CD4-positive, alpha-beta T cell (primary cell): ENCODE measurements at places on chromosomes 2 and 18. TPM values are rescaled to one million over a fixed set of nuclear protein-coding genes. Genes with fewer than 3 reads are reported as not detected.

- DNase-seq = no peak
Measured at GRCh38 chr2:11967946-11968465, 221.6 kb downstream of the LPIN1 start.

The ANKRD36B gene
- 48.5 TPM for total RNA-seq

DNA sequence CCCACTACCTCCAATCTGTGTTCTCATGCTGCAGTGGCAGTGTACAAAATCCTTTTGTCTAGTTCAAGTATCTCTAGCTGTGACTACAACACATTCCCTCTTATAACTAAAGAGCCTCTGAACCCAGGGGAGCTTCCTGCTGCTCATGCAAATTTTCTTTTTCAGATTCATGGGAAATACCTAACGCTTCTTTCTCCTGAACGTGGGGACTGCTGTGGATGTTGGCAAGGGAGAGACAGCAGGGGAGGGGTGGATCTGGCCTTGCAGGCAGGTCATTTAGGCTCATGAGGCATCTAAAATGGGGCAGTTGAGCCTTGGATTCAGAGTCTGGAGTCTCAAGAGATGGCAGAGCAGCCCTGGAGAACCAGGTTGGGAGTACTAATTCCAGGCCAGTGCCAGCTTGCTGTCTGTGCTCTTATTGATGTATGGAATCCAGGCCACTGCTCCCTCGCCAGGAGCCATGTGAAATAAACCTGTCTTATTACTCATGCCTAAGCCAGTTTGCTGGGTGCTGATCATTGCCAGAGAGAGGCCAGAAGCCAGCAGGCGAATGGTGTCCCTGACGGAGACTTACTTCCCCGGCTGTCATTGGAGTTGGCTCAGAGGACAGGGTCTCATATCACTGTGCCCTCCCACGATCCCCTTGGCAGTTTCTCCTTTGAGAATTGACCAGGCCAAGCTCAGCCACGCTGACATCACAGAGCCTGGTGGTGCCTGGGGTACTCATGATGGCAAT, 29.2 kb upstream of the TNP1 start:
- DNase-seq = no peak

DNA sequence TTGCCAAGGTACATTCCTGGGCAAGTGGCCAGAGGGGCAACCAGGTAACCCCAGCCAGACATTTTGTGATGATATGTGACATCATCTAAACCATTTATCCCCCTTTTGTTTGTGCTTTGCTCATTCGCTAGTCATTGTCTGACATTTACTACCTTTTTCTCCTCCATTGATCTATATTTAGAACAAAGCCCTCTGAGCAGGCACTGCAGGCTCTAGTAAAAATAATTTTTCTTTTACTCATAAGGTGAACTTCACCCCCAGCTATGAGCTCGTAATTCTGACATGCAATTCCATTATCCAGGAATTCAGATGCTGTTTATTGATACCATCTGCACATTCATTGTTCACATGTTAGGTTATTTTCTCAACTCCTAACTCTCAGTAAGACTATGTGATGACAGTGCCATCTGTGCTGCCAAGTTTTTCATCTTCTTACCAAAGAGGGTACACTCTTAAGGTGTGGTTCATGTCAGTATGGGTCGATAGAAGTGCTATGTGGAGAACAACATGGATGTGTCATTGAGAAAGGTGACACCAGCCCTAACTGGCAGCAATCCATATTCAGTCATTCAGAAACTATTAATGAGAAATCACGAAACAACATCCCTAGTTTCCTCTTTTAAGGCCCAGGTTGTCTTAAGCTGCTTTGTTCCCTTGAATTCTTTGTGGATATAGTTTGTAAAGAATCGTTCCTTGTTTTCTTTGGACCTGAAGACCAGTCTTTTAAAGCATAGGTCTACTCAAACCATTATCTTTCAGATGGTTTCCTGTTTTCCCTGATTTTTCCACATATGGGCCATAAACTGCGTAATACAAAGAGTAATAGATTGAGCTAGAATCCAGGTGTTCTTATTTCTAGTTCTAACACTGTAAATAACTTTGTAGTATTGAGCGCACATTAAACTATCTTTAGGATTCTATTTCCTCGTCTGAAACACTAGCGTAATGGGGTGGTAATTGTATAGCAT, 978.1 kb upstream of the CDH2 start:
- DNase-seq = no peak

The CHST10 gene
- total RNA-seq = 1.9 TPM

The TMEM37 gene
- total RNA-seq = not detected
